ENCODE measurements at places on chromosomes 1 and 21.

GRCh38 chr1:11998636-11999035 is 18.4 kb downstream of the MFN2 start:
- DNase-seq: no peak

DNA sequence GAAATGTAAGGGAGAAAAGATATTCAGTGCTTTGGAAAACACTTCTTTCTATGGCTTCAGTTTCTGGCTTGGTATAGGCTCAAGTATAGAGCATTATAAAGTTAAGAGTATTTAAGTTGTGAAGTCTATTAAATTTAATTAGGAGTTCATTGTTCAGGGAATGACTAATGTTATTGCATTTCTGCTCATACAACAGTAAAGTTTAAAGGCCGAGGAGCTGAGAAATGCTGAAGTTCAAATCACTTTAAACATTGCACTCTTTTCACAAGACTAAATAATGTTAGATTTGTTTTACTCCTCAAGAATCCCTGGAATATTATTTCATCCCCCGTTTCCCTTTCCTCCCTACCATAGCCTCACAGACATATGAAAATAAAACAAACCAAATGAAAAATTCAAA is 30.1 kb downstream of the RGS5 start:
- no peak for DNase-seq

- no peak for DNase-seq
These were observed 126.7 kb upstream of the POU3F1 start for GRCh38 chr1:38173157-38173831.

DNA sequence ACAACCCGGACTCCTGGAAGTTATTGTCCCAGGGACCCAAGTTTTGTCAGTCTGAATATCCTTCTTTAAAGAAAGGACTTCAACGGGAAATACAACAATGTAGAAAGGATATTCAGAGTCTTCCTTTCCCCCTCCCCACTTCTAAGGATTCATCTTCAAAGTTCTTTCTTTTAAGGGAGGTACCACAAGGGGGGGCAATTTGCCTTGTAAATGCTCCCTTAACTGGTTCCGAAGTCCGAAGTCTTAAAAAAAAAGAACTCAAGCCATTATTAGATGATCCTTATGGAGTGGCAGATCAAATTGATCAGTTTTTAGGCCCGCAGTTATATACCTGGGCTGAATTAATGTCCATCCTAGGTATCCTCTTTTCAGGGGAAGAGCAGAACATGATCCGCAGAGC is 47.0 kb downstream of the SERINC2 start:
- no peak for DNase-seq

DNA sequence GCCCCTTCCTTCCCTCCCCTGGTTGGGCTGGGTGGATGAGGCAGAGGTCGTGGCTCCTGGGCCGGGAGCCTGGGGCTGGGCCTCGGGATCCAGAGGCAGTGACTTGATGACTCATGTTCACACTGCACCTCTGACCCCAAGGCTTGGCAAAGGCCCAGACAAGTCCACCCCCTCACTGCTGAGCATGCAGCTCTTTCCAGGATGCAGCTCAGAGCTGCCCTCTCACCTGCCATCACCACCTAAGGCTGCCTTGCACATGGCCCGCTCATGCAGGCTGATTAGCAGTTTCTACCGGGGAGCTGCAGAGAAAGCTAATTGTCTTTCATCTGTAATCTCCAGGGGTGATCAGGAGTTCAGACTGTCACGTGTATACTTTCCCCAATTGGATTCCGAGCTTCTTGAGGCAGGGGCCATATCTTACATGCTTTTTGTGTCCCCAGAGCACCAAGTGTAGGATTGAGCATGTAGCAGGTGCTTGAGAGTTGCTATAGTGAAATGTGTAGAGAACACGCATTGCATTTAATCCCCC is 62.1 kb downstream of the LRRN2 start:
- DNase-seq: no peak

DNA sequence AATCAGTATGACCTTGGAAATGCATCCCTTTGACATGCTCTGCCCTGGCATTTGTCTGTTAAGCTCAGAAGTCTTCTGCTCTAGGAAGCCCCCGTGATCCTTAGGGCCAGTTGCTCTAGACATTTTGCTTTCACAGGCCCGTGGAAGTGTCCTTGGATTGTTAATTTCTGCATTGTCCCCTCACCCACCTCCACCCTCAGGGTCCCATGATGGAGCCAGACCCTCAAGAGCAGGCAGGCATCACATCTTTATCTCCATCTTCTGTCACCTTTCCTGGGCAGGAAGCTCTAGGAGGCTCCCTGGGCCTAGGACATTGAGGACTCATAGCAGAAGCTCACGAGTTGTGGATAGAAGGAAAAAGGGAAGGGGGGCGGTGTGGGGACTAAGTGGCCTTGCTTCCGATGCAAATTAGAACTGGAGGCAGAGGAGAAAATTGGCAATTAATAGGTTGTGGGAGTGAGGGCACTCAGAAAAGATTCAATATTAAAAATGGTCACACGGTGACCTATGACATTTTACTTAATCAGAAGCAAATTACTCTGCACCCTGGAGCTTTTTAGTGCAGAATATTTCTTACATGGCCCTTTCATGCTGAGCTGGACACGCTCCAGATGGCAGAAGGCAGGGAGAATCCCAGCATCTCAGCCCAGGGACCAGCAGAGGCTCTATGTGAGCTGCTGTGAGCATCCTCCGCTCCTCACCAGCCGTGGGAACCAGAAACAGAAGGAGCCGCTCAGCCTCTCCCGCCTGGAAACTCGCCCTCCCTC is 185.0 kb downstream of the MATN1 start:
- no peak for DNase-seq

DNA sequence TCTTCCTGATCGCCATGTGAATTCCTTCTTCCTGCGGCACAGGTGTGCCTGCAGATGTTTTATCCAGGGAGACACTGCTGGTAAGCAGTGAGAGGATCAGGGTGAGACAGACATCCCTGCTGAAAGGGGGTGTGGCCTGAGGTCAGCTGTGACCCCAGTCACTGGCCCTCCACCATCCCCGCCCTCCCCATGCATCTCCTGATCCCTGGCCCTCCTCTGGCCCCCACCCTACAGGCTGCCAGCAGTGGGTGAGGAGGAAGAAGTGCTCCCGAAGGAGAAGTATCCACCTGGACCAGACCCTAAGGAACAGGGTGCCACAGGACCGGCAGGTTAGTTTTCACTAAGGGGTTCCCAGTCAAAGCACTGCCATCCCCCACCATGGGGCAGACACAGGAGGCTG is 85.3 kb downstream of the GLIS1 start:
- DNase-seq: no peak

DNA sequence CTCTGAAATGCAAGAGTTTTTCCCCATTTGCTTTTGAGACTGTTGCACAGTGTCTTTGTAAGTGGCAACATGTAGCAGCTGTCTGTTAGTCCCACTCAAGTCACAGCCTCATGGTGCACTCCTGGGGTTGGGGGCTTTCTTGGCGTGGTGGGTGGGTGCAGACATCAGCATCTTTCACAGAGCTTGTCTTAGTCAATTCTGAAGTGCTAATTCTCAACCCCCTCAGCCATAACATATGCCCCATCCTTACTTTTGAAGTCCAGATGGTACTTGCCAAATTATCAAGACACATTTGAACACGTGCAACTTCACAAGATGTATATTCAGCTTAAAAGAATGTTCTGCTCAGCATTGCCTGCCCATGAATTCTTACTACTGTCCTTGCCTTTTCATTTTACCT is 87.1 kb downstream of the VCAM1 start:
- DNase-seq: no peak

DNA sequence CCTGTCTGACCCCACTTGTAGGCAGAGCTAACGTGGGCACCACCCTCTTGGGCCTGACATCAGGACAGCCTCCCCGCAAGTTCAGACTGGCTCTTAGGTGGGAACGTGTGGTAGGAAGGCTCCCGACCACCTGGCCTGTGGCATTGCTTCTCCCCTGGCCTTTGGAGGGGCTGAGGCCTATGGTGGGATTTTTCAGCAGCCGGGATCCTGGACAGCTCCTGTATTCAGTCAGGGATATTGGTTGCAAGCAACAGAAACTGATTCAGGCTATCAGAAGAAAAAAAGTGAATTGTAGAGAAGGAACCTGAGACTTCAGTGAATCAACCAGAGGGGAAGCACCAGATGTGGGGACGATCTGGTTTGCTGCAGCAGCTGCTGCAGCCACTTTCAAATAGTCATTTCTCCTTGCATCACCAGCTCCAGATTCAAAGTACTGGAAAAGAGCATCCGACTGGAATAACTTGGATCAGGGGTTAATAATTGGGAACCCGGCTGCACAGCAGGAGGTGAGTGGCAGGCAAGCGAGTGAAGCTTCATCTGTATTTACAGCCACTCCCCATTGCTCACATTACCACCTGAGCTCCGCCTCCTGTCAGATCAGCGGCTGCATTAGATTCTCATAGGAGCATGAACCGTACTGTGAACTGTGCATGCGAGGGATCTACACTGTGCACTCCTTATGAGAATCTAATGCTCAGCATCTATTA is 5.9 kb downstream of the RNF186 start:
- no peak for DNase-seq

- no peak for DNase-seq
These were observed 69.2 kb downstream of the DTL start for GRCh38 chr1:212104586-212105325.

- DNase-seq: no peak
These were observed 618.2 kb downstream of the BRINP3 start for GRCh38 chr1:189859385-189859977.

DNA sequence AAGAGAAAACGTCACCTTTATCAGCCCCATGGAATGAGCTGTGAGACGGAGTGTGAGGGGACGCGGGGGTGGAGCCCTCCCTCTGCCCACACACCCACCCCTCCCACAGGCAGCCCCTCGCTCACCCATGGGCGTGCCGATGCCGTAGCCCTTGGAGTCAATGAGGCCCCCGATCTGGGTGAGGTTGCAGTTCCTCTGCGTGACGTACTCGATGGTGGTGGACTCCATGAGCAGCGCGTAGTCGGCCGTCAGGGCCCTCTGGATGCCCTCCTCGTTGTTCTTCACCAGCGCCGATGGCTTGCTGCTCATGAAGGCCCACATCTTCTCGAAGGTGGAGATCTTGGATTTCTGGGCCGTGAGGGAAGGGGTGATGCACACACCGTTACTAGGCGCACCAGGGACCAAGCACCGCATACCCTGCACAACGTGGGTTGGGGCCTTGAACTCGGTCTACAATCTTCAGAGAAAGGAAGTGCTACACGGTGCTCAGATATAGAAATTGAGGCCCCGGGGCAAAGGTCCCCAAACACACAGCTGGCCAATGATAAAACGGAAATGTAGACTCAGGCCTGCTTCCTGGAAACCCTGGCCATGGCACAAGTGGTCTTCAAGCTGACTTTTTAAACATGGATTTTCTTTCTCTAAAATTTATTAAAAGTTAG is 228.2 kb downstream of the GRIK3 start:
- no peak for DNase-seq

GRCh38 chr1:35500439-35500838 is 56.8 kb downstream of the KIAA0319L start:
- no peak for DNase-seq

GRCh38 chr1:5200006-5200405 is 545.6 kb downstream of the AJAP1 start:
- no peak for DNase-seq

GRCh38 chr1:9500756-9501754 is 38.2 kb upstream of the SLC25A33 start:
- DNase-seq: no peak

DNA sequence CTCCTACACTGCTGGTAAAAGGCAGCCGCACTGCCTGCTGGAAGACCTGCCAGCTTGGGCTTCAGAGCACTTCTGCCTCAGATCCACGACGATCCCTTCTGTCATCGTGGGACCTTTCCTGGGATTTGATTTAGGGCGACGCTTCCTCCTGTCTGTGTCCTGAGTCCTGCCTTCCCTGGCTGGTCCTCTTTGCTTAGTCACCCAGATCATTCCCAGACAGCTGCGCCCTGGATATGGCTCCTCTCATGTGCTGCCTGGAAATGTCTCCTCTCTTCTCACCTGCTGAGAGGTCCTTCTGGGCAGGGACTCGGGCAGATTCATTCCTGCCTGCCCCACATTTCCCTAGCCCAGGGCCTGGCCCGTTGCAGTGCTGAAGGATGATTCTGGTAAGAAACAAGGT is 72.4 kb upstream of the POU3F1 start:
- no peak for DNase-seq

DNA sequence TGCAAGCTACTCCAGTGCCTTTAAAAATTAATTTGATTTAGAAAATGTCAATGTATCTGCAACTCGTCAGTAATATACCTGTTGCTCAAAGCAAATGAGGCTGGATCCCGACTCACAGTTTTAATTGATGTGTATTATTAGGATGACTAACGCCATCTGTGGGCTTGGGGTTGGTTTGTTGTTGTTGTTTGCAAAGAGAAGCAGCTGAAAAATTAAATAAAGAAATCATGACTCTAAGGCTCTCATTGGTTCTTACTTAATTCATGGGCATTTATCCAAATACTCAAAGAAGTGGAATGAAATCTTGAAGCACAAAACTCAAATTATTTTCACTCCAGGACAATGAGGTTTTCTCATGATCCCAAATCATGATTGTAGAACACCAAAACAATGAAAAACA is 46.4 kb downstream of the SEC16B start:
- no peak for DNase-seq

Measured in stimulated activated CD8-positive, alpha-beta memory T cell treated with anti-CD3 and anti-CD28 coated beads, Interleukin-7, amount 100 ng/mL, for 48 hours (primary cell).